ENCODE measurements at places on chromosomes 6 and 20.

GRCh38 chr20:8995761-8996160, 73.1 kb upstream of the PLCB4 start:
- no peak for DNase-seq

- no peak for DNase-seq
Measured at GRCh38 chr6:15287670-15288375, 42.0 kb downstream of the JARID2 start.

DNA sequence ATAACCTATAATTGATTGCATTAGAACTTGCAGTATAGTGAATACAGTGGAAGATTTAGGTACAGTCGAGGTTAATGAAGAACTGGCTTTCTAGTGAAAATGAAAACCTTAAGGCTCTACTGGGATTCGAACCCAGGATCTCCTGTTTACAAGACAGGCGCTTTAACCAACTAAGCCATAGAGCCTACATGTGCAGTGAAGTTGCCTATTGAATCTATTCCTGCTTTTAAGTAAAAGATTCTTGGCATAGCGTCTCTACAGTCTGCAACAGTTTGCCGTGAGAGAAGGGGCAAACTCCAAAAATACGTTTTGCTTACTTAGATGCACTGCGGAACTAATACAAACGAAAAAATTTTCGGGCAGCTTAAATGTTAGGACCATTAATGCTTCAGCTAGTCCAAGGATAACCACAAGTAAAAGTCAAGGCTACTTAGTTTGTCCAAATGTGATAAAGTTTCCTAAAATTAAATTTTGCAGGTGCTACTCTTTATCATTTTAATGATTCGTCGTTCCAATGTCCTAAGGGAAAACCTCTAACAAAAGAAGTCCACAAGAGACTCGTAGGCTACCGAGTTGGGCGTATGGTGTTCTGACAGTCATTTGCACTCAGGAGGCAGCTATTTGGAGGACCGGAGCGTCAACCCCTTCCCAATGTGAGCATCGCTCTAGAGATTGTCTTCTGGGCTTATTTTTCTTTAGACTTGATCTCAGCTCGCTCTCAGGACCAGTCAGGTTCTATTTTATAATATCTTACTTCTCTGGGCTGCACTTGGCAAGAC, 31.3 kb upstream of the ZSCAN23 start:
- DNase-seq, result peak; percentile 78

GRCh38 chr20:53079261-53079691, 107.1 kb downstream of the TSHZ2 start:
- no peak for DNase-seq

DNA sequence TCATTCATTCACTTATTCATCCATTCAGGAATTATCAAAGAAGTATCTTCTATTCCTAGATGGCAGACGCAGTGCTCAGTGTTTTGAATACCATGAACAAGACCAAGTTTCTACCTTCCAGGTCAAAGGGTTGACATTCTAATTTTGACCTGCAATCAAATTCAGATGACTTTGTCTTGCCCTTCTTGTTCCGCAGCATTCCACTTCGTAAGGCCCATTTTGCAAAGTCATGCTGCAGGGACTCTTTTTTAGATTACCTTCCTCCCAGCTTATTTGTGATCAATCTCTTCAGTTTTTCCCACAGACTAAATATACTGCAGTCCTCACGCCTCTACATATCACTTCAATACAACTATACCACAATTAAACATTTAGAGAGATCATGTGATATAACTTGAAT, 7.1 kb upstream of the TAAR1 start:
- DNase-seq, result no peak

DNA sequence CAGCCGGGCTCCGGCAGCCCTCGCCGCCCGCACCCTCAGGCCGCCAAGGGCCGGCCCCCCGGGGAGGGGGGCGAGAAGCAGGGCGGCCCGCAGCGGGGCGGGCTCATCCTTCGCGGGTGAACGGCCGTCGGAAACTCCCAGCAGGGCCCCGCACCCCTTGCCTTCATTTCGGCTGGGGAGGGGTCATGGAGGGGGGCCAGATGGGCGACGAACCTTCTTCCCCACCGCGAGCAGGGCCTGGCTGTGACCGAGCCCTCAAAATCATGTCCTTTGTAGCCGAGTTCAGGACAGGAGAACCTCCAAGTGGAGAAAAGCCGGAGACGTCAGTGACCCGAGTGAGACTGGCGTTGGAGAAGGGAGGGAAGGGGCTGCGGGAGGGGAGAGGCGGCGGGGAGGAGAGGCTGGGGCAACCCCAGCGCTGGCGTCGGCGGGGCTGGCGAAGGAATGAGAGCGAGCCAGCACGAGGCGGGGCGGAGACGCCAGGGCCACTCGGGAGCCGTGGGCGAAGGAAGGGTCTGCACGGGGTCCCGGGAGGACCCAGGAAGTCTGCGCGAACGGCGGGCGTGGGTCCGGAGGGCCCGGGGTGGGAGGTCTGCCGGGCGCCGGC, 571 bp upstream of the FOXC1 start:
- no peak for DNase-seq

- DNase-seq, result no peak
Measured at GRCh38 chr6:154426997-154427396, 70.4 kb upstream of the IPCEF1 start.

DNA sequence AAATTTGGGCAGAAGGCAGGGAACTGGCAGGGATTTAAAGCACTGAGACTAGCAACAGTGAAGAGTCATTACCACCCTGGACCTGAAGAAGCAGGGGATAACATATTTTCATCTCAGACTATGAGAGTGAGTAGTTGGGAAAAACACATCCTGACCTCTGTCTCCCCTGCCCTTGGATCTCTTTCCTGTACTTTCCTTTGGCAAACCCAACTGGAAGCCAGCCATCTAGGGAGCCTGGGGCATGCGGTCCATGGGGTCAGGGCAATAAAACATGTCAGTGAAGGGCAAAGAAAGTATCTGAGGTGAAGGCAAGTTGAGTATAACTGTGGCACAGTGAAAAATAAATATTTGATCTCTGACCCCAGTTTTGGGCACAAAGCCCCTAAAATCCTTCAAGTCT, 698.2 kb downstream of the DOK5 start:
- no peak for DNase-seq

GRCh38 chr6:11323666-11324452, 91.4 kb upstream of the NEDD9 start:
- no peak for DNase-seq

DNA sequence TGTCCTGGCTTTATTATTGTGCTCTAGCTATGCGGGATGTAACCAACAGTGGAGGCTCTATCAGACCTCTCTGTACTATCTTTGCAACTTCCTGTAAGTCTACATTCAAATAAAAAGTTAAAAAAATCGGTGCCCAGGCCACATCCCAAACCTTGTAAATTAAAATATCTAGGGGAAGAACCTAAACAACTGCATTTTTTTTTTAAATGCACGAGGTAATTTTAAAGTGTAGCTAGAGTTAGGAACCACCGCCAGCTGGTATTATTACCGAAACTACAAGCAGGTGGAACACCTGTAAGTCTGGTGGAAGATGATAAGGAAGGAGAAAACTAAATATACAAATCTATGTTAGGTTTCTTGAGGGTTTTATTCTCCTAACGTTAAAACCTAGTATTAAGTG, 34.5 kb upstream of the ID4 start:
- no peak for DNase-seq

DNA sequence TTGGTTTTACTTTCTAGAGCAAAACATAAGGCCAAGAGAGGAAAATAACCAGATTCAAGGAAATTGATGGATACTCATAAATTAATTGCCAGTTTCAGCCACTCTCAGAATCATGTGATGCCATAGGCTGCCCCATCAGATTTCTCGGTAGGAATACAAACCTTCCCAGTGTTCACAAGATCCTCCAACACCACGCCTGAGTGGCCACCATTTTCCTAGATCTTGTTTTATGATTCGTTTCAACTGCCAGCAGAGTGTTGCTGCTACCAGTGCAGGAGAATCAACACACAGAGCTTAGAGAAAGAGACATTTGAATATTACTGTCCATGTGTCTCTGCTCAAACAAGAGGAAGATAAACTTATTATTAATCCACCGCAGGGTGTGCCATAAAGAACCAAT, 434.2 kb upstream of the CDH4 start:
- no peak for DNase-seq

DNA sequence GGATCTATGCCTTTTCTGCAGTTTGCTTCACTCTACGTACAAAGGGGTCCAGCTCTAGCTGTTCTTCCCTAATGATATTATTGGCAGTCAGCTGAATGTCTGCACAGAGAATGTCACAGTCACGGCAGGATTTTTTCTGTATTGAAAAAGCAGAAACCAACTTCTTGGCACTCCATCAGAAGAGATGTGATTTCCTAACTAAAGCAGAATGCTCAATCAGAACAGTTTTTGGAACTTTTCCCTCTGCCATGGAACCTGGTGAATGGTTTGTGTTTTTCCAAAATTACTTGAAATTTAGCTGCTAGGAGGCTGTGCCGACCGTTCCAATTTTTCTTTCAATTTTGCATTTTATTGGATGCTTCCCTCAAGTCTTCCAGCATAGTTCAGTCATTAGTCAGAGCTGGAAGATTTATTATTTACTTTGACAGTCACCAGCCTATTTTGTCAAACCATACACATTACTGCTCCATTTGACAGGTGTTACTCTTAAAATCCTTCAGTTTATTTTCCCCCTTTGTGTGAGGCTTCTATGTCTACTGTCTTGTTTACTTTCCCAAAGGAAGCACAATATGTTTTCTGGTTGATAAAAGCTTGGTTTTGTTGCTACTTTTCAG, 259.6 kb upstream of the EPHA7 start:
- DNase-seq, result no peak

DNA sequence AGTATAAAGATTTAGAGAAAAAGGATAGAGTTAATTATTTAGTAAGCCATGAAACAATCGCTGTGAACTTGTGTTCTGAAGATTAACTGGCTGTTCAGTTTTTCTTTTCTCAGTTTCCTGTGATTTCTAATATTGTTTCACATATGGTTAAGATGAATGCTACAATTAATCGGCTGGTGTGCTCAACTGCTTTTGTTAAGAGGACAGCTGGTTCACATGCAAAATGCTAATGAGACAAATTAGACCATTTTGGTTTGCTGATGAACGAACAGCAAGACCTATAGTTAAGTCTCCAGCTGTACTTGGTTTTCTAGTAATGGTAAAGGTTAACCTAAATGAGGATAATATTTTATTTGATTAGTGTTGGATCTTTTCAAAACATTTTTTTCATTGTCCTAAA, 10.8 kb upstream of the NHSL1 start:
- no peak for DNase-seq

GRCh38 chr20:60749804-60750602, 502.1 kb upstream of the CDH4 start:
- DNase-seq, result peak; percentile 67

DNA sequence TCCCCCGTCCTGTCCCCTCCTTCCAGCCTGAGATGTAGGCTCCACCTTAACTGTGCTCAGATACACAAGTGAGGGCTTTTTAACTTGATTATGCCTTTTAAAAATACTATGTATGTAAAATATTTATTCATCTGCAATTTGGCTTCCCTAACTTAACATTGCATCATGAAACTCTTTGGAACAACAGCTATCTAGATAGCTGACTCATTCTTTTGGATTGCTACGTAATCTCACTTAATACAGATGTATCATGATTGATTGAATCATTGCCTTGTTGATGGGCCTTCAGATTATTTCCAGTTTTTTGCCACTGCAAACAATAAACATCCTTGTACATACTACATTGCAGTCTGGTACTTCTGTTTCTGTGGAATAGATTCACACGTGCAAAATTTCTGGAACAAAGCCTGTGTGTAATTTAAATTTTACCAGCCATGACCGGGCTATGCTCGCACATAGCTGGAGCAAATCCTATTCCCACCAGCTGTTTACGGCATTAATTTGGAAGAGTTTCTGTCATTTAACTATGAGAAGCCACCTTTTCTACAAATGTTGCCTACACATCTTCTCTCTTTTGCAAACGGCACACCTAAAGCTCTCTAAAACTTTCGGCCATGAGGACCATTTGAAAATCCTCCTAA, 6.5 kb downstream of the PRND start:
- no peak for DNase-seq

- DNase-seq, result no peak
Measured at GRCh38 chr6:148723484-148723883, 23.3 kb upstream of the UST start.

GRCh38 chr6:13012977-13013680, 296.6 kb downstream of the PHACTR1 start:
- peak; percentile 76 for DNase-seq

DNA sequence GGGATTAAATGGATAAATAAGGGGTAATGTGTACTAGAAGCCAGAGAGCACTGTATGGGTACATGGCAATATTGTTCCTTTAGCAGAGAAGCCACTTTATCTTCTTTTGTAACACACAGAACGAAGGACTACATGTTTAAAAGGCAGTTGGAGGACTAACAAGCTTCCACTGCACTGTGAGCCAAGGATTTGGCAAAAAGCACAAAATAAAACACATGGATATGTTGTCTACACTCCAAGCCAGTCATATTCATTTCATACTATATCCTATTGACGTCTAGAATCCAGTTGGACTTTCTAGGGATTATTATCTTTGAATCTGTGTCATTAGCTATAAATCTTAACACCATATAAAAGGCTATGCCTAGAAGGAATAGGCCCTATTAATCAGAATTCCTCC, 3.0 kb downstream of the SLC18B1 start:
- no peak for DNase-seq

DNA sequence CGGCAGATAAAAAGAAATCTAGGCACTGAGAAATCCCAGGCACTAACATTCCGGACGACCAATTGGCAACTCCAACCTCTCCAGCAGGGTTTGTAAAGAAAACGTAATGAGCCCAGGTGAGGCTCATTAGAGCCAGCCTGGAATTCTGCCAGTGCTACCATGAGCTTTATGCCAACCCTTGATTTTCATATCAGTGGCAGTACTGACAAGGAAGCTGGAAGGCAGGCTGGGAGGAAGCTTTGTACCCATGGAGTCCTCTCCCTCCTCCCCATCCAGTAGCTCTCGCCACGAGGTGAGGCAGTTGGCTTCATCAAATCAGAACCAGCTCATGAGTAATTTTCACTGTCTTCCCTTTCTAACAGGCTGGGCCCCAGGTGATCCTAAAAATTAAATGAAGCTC, 250.2 kb downstream of the ZNF217 start:
- DNase-seq, result no peak

DNA sequence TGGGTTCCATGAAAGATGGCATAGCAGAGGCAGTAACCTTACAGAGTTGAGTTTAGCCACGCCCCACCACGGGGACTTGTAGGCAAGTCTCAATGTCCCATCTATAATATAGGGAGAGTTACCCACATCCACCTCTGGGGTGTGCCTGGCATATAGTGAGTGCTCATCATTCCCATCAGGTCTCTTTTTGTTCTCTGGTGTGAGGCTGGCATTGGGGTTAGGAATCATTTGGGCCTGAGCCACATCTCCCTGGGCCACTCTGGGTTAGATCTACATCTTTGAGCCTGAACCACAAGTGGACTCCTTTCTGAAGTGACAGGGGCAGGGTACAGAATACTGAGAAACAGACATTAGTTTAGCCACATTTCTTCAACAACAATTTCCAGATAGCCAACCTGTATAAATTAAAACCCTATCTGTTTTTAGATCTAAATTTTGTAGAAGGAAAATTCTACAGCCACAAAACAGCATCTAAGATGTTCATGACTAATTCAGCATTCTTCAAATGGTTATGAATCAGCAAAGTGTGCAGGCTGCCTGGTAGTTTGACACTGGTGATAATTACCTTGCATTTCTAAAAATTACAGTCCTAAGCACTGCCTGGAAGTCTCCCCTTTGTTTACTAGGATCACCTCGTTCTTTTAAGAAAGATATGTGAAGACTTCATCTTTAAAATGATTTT, 20.1 kb downstream of the RNF24 start:
- no peak for DNase-seq

Data from iPS DF 19.7 (cell line).